ENCODE measurements at places on chromosomes 2 and 18.
A peak's percentile ranks its signal among the peaks of the same experiment; 100 is the strongest.

DNA sequence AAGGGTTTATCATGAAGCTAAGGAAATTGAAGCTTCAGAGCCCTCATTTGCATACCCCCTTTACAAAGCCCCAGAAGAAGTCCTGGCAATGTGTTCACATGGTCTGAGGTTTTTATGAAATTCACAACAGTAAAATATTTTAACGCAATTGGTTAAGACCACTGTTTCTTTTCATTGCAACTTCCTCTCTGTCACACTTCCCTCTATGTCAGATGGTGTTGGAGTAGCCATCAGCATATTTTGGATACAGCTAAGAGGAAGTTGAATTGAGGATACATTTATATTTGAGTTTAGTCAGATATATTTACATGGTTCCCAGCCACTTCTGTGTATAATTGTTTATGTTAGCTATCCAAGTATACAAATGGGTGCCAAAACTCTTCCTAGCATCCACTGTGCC, 170.0 kb downstream of the TXNL1 start:
- DNase-seq, result no peak

GRCh38 chr2:27925766-27926472, 35.4 kb downstream of the BABAM2 start:
- no peak for DNase-seq

DNA sequence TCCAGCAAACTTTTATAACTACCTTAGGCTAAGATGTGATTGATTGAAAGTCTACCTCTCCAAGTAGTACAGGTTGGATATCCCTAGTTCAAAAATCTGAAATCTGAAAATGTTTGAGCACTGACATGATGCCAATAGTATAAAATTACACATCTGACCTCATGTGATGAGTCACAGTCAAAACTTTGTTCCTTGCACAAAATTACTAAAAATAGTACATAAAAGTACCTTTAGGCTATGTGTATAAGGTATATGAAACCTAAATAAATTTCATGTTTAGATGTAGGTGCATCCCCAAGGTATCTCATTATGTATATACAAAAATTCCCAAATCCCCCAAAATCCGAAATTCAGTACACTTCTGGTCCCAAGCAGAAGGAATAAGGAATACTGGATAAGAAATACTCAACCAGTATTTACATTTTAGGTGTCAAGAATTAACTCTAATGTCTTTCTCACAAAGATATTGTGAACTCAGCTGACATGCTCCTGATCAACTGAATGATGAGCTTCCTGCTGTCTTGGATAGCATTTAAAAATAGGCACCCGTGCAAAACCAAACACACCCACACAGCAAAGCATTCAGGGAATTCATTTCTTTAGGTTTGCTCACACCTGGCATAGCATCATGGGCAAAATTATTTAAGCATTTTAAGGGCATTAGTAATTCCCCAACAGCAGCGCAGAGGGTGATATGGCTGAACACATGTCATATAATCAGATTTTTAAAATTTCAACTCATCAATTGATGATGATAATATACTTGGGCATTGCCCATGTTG, 497.4 kb upstream of the MEIS1 start:
- DNase-seq, result peak; percentile 12

DNA sequence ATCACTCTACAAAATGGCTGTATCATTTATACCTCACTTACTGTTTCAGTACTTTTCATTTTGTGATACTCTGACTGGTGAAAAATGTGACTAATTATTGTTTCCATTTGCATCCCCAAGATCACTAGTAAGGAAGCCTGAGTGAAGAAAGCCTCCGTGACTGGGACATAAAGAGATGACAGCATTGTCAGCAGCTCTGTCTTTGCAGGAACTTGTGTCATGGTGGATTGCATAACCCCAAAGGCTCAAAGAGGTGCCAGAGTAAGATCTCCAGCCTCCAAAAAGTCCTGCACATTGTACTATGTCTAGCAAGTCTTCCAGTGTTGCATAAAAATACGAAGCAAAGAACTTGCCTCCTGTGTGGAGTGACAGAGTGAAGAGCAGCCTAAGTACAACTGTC, 187.5 kb upstream of the CRIM1 start:
- DNase-seq, result no peak

DNA sequence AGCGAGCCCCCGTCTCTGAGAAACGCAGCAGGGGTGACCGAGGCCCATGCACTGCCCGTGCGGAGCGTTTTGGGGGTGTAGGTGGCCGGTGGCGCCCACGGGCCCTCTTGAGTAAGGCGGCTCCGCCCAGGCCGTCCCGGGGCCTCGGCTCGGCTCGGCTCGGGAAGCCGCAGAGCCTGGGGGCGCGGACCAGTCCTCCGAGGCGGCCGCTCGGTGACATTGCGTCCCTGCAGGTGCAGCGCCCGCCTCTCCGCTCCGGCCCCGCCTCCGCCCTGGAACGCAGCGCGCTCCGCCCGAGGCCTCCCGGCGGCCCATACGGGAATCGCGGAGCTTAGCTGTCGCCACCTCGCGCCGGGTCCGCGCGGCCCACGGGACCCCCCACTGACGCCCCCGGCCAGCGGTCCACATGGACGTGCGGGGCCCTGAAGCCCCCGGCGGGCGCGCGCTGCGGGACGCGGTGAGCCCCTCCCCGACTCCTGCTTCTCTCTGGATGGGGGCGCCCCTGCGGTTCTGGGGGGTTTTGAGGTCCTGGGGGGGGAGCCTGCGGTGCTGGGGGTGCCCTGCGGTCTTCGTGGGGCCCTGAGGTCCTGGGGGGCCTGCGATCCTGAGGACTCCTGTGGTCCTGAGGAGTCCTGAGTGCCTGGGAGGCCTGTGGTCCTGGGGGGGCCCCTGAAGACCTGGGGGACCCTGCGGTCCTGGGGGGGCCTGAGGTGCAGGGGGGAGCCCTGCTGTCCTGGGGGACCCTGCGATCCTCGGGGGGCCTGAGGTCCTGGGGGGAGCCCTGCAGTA, at the start of gene HSBP1L1:
Gene HSBP1L1 (plus strand): TSS at position 314 of the 789 bp plus-strand sequence. CDS start 93 bp downstream, at position 407.
- peak; percentile 41 for DNase-seq

GRCh38 chr18:57819671-57820460, 16.8 kb upstream of the ATP8B1 start:
- peak; percentile 80 for DNase-seq

GRCh38 chr18:13834496-13835015, 10.6 kb downstream of the MC5R start:
- no peak for DNase-seq
